Stimulated activated CD8-positive, alpha-beta memory T cell treated with anti-CD3 and anti-CD28 coated beads, Interleukin-7, amount 100 ng/mL, for 1 hour (primary cell): ENCODE measurements at places on chromosomes 11 and 22.

- DNase-seq: no peak
Measured at GRCh38 chr11:119222891-119223290, 16.8 kb downstream of the CBL start.

- DNase-seq: no peak
Measured at GRCh38 chr11:118980191-118980881, 8.8 kb downstream of the FOXR1 start.

GRCh38 chr11:19209617-19210370, 8.0 kb upstream of the CSRP3 start:
- DNase-seq: no peak

DNA sequence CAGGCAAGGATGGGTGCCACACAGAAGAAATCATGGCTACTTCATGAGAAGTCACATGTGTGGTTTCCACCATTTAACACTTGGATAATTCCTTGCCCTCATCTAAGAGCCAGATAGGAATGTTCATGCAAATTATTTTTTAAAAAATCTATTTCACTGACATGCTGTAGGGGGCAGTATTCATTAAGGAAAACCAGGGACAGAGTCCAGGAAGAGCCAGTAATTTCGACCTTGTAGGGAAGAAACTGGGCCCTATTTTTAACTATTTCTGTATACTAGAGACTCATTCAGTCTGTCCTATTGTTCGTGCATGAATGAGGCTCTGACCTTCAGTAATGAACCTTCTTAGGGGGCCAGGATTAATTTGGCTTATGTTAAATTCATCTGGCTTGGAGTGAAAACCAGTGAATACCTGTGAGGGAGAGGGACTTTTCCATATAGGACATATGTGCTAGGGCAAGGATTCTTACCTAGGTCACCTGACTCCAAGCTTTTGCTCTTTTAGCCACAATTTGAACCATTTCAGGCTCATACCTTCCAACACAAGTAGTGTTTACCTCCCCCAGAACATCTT, 192.7 kb downstream of the NAV2 start:
- DNase-seq: no peak

DNA sequence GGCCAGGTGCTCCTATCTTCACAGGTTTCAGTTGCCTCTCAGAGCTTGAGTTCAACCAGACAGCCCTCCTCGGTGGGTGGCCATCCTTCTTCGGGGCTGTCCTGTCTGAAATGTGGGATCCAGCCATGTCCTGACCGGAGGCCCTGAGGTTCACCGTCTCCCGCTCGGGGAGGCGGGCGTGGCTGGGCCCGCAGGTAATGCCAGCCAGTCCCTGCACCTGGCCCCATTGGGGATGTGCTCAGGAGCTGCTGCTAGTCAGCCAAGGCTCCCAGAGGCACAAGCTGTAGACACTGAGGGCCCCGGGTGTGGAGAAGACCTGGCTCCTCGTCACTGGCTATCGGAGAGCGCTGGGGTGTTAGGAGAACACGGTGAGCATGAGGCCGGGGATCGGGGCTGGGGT, 32.6 kb downstream of the TSPAN4 start:
- DNase-seq: no peak

- DNase-seq: no peak
Measured at GRCh38 chr22:41768430-41768829, 32.0 kb upstream of the CCDC134 start.

- DNase-seq: no peak
Measured at GRCh38 chr11:2149864-2150847, 10.9 kb downstream of the INS start.

DNA sequence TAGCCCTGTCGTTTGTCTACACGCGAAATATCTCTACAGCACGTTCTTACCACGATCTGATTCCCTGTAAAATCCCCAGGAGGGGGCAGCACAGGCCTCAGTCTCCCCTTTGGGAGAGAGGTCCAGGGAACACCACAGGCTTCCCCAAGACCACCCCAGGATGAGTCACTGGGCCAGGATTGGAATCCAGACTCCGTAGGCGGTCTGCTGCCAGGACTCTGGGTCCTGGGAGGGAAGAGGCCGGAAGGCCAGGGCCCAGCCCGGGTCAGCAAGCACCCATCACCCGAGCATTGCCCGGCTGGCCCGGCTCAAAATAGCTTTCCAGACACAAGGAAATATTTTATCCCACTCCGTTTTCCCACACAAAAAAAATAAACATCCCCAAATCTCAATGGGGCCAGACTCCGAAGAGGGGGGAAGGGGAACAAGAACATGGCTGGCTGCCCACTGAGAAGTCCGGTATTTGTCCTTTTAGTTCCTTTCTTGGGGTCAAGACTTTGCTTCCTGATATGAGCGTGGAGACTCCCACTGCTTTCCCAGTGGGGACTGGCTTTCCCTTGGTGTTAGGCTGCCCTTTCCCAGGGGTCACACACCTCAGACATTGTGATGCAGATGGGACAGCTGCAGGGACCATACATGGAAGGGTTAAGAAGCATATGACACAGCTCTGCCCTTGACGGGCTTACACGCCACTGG, 91.3 kb downstream of the LRRC32 start:
- no peak for DNase-seq

- no peak for DNase-seq
Measured at GRCh38 chr11:69637941-69638871, 2.8 kb upstream of the CCND1 start.

- DNase-seq: no peak
Measured at GRCh38 chr11:107018902-107019493, 722 bp upstream of the GUCY1A2 start.

DNA sequence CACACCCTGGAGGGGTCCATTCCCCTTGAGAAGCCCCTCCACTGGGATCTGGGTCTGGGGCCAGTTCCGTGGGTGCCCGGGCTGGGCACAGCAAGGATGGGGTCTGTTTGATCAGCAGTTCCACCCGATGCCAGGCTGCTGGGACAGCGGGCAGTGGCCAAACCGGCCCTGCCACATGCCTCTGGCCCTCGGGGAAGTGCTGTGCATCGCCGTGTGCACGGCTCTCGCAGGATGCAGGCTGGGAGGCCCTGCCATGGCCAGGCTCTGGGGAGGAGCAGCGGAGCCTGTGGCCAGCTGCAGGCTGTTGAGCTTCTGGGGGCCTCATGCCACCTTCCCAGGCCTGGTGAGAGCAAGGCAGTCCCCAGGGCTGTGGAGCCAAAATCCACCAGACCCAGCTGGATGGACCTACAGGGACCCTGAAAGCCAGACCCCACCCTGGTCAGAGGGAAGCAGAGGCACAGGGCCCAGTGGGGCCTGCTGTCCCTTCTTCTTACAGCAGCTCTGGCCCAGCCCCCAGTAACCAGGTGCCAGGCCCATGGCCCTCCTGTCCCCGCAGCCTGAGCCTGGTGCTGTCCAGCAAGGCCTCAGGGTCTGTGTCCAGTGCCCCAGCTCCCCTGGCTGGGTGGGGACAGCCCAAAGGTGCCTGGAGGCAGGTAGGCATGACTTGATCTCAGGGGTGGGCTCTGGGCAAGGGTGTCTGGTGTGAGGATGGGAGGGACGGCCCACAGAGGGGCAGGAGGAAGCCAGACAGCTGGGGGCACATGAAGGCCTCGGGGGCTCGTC, 57.3 kb downstream of the WNT7B start:
- no peak for DNase-seq

DNA sequence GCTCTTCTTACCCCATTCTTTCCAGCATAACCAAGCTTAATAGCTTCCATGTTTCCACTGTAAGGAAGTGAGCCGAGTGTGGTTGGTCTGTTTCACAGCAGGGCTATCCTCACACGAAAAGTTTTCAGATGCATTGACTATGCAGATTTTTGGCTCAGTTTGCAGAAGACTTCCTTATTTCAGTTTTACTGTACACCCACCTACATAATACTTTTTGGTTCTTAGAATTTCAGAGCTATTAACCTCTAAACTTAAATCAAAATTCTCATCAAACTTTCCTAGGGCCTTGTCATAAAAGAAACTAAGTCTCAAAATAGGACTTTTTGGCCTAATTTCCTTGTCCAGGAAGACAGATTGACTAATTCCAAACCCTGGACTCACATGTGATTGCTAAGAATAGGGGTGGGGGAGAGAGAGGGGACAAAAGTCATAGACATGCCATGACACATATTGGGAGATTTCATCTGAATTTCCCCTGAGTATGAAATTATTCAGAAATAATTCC, 7.3 kb upstream of the EHF start:
- no peak for DNase-seq

DNA sequence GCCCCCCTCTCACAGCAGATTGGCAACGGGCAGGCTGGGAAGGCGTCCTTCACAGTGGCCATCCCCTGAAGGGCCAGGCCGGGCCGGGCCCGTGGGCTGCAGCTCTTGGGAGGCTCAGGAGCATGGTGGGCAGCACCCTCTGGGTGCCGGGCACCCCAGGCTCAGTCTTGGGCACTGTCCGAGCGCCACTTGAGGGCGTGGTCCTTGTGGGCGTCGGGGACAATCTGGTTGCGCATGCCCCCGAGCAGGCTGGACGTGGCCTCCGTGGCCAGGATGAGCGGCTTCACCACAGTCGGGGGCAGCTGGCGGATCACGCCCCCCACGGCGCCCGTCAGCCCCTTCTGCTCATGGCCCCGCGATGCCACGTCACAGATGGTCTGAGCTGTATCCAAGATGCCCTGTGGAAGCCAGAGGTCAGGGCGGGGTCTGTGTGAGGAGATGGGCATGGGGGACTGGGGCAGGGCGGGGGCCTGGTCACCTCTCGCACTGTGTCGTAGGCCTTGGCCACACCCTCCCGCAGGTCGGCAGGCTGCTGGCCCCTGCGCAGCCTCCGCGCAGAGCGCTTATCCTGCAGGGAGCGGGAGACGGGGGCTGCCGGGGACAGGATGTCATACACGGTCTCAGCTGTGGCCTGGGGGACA, 16.5 kb upstream of the EHD1 start:
- no peak for DNase-seq
